ENCODE measurements at places on chromosomes 3 and 15. TPM values are rescaled to one million over a fixed set of nuclear protein-coding genes. Genes with fewer than 3 reads are reported as not detected.

DNA sequence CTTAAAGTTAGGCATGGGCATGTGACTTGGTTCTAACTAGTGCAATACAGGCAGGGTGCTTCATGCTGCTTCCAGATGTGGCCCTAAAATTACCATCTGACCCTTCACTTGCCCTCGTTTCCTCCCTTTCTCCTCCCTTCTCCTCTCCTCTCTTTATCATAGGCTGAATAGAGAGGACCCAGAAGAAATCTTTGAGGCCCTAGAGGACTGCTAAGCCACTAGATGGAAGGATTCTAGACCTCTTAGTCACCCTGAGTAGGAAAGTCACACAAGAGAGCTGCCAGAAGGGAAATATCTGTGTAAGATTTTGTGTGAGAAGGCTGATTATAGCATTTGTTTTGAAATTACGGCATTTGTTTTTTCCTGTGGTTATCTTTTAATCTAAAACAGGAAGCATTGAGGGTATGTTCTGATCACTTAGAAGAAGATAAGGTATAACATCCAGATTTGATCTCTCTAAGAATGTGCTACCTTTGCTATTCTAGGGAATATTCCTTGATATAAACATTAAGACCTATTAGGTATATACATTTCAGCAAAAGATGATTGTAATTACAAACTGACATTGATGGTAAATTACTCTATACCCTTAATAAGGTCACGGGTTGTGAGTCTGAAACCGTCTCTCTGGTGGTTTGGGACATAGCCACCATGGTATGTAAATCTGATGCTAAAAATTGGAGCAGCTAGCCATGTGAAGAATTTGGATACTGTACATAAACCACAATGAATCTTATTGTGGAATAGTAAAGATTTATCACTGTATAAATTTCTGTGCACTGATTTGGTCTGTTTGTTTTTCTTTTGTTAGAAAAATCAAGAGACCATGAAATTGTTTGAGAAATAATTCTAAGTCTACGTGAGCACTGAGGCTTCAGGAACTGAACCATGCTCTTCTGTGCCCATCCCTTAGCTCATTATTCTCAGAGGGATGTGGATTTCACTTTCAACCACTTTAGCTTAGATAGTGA is 84.1 kb downstream of the TP63 start:
- DNase-seq = no peak

The GCNT3 gene
- total RNA-seq = 8.5 TPM

The PTX3 gene
- 24.2 TPM for total RNA-seq

- no peak for DNase-seq
Measured at GRCh38 chr15:29467091-29467490, 197.5 kb upstream of the NSMCE3 start.

The LOXL1 gene
- total RNA-seq = 48.7 TPM

GRCh38 chr15:77974098-77974414 is 103.5 kb downstream of the TBC1D2B start:
- DNase-seq = no peak

The ANKRD63 gene
- not detected for total RNA-seq

- DNase-seq = no peak
Measured at GRCh38 chr15:29066838-29067237, 181.1 kb downstream of the APBA2 start.

DNA sequence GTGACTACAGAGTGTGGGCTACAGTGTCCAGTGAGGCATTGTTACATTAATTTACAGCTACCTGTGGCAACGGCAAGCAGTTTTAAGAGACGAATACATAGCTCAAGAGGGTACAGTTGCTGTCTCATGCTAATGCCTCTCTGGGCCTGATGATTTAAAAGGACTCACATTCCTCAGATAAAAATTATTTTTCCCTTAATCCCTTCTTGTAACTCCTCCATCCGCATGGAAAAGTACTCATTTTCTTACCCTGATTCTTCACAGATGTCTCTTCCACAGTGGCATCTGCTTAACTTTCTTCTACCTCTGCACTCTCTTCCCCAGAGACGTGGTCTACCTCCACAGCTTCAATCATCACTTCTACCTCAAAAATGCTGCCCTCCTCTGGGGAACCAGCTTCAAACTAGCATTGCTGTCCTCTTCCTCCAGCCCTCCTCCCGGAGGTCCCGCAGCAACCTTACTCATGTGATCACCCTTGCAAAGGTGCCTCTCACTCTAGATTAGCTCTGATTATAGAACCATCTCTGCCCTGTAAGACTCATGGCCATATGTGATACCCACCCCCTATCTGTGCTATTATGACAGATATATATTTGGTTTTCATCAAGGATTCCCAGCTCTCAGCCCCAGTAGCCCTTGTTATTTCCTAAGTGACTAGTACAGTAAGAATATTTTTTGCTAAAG is 21.4 kb upstream of the ABHD17C start:
- DNase-seq = no peak

DNA sequence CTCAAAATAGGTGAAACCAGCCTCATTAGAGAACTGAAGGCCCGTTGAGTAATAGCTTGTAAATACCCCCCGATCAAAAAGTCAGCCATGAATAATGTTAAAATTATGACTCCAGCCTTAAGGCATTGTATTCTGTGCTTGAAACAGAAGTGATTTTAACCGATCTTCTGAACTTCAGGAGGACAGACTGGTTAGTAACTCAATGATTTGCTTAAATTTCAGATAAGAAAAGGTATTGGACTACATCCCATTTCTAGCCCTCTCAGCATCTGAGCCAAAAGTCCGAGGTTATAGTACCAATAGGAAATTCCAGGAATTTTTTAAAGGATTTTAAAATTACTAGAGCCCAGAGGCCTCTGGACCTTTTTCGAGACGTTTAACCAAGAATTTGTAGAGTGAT is 67.7 kb upstream of the FGF12 start:
- DNase-seq = no peak

The BFSP2 gene
- not detected for total RNA-seq

The COL6A5 gene
- total RNA-seq = not detected

The CEP70 gene
- total RNA-seq = 21.0 TPM

DNA sequence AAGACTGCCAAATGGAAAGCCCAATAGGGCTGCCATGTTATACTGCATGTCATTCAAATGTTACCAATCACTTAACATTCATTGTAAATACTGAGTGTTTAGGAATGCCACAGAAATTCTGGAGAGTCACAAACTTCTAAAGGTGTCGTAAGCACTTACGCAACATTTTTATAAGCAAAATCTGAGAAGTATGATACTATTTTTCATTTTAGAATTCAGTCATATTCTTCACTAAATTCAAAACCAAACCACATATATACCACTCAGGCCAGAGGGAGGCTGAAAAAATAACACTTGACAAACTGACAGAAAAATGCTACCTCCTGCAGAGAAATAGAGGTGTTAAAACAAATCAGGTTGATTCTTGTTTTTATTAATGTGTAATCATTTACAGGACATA is 89.8 kb downstream of the THBS1 start:
- peak; percentile 18 for DNase-seq

- no peak for DNase-seq
Measured at GRCh38 chr3:120071259-120071658, 23.0 kb downstream of the GSK3B start.

DNA sequence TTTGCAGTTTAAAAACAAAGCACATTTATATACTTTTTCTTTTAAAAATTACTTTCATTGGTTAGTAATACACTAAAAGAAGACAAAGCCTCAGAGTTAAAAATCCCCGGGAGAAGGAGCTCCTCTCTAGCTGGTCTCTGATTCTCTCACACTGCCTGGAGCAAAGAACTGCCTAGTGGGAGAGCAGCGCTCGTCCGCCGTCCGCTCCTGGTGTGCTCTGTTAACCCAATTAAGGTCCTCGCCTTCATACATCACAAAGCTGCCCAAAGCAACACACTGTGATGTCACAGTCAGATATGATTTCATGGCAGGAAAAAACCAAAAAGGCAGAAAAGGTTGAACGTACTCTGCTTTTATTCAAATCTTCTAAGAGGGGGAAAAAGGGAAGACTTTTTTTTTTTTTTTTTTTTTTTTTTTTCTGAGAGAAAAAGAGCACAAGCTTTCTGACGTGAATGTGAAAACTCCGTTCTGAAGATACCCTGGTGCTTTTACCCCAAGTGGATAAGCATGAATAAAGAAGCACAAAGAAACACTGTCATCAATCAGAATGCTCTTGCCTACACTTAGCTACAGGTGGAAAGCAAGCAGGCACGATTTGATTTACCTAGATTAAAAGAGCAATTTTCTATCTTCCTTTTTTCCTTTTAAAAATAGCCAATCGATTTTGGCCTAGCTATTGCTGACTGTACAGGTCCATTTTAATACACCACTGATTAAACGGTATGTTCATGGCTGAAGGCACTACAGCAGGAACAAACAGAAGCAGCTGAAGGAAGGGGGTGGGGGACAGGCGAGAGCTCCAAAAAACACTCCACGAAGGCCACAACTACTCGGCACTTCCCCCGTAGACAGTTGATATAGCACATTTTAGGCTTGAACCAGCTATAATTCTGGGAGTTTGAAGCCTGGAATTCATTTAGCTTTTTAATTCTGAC is 115.2 kb downstream of the TIGIT start:
- no peak for DNase-seq

DNA sequence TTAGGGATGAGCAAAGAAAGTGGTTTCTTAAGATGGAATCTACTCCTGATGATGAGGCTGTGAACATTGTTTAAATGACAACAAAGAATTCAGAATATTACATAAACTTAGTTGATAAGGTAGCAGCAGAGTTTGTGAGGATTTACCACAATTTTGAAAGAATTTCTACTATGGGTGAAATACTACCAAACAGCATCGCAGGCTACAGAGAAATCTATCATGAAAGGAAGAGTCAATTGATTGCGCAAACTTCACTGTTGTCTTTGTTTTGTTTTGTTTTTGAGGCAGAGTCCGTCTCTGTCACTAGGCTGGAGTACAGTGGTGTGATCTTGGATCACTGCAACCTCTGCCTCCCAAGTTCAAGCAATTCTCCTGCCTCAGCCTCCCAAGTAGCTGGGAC is 107.4 kb upstream of the SLC6A6 start:
- no peak for DNase-seq

The TRIM42 gene
- not detected for total RNA-seq

DNA sequence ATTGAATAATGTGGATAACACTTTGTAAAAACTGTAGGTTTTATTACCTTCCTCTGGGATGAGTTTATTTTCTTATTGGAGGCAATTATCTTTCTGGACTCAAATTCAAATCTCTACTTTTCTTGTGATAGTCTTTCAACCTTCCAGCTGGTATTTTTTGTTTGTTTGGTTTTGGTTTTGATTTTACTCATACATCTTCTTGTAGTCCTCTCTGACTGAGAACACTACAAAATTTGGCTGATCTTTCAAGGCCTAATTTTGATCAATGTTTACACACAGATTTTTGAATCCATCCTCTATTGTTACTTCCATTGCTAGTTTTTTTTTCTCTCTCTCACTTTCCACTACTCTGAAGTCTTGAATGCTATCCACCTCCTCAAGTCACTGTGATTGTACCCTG is 303.8 kb upstream of the NECTIN3 start:
- no peak for DNase-seq

The CACNA2D3 gene
- 0.14 TPM for total RNA-seq

DNA sequence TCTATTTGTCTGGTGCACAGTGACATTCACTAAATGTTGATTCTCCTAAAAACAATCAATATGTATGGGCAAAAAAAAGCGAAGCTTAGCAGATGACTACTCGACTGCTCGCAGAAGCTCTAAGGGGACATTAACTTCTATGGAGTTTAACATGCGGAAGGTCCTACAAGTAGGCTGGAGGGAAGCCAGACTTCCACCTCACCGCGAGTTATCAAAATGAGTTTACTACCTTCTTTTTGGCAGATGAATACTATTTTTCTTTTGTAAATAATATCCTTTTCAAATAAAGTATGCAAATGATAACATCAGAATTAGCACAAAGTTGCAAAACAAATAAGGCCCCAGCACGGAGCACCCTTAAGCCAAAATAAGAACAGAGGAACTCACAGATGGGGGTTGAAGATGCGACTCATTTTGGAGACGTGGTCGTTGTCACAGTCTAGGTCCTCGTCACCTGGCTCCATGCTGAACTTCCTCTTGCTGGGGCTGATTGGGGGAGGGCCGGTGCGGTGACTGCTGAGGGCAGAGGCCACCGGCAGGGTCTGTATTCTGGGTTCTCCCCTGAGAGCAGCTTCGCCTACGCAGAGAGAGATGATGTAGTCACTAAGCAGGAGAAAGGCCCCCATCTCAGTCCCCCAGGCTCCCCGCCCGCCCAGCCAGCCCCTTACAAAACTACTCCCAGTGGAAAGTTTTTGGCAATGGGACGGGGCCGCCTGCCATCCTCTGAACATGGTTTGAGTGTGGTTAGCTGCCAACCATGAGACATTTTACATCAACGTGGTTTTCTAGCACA is 42.1 kb downstream of the VGLL4 start:
- no peak for DNase-seq

The RTP3 gene
- total RNA-seq = not detected

The CFAP20DC gene
- total RNA-seq = 4.9 TPM

- DNase-seq = no peak
Measured at GRCh38 chr3:127041264-127041820, 58.4 kb downstream of the PLXNA1 start.

DNA sequence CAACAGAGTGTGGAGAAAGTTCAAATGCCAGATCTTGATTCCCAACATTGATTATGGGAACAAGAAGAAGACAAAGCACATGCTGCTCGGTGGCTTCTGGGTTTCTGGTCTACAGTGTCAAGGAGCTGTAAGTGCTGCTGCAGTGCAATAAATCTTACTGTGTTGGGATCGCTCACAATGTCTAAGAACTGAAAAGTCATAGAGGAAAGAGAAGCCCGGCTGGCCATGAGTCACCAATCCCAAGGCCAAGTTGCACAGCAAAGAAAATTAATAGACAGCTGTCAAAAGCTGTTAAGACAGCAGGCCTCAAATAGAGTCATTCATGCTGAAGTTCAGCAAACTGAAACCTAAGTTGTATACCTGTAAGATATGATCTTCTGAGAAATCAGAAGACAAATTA is 33.2 kb upstream of the SPPL2A start:
- no peak for DNase-seq

DNA sequence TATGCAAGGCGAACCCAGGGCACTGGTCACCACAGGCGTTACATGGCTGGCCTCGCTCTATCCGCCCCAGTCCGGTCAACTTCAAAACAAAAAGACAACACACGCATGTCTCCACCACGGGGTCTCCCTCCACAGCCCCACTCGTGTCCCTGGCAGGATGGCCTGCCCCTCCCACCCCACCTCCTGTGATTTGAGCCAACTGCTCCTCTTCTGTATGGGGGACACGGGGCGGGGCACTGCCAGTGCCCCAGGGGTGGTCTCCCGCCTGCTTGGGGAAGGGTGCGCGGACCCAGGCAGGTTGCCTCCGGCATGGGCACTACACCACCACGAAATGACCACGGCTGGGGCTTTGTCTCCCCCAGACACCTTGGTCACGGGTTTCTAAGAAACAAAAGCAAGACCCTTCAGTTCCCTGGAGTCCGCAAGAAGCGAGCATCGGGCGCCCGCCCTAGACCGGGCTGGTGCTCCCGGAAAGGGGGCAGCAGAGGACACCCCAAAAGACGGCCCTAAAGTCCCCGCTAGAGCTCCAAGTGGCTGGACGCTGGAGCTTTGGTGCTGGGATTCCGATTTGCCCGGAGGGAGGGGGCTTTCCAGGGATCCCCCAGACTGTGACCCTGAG is 219.3 kb upstream of the PRICKLE2 start:
- no peak for DNase-seq
